Activated naive CD8-positive, alpha-beta T cell treated with anti-CD3 and anti-CD28 coated beads, Interleukin-2, amount 50 U/mL, for 24 hours (primary cell): ENCODE measurements at places on chromosomes 7 and 10.

- DNase-seq = no peak
These were observed 79.1 kb downstream of the RAMP3 start for GRCh38 chr7:45236666-45237065.

DNA sequence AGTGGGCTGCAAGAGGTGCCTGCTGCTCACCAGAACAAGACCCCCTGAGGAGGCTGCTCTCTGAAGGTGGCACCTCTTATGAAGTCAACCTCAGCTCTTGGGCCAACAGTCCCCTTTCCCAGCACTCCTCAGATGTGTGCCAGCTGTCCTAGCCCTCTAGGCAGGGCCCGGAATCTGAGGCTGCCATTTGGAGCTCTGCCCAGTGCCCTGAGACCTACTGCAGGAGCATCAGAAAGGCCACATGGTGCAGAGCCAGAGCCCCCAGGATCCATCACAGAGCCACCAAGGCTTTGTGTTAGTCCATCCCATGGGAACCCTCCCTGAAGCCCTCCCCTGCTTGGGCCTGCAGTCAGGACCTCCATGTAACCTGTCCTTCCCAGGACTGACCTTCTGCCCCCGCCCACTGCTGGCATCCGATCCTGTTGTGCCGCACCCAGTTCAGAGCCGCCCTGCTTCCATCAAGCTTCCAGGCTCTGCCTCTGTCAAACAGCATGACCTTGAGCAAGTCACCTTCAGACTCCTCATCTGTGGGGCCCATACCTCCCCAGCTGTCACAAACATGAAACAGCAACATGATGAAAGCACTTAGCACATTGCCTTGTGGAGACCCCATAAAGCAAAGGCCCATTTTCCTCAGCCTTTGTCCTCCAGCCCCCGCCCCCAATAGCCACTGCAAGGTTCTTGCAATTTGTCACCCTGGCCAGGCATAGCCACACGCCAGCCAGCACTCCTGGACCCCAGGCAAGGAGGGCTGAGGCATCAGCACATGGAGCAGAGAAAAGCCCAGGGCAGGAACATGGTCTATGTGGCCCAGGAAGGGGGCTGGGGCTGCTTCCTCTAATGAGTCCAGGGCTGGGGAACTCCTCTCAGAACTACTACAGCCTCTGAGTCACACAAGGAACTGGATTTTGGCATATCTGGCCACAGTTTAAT is 51.7 kb downstream of the GRID1 start:
- no peak for DNase-seq

DNA sequence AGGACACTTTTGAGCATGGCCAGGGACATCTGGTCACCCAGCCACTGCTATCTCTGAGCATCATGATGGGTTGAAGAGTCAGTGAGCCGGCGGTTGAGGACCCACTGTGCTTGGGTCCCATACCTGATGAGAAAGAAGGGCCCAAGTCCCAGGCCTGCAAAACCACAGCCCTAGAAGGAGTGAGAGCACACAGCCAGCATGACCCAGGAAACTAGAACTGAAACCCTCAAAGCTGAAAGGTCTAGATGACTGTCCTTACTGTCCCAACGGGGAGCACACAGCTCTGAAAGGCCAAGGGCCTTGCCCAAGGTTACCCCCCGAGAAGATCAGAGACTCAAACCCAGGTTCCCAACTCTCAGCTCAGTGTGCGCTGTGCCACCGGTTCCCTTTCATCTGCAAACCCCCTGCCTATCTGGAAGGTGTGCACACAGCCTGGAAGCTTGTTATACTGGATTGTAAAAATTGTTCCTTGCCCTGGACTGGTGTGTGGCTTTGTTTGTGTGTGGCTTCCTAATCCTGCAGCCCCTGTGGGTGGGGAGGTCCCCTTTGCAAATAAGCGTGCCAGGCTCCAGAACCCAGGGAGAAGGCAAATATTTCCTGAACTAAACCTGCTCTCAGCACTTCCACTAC is 22.6 kb upstream of the PSAP start:
- no peak for DNase-seq

GRCh38 chr7:113306302-113306701 is 187.9 kb upstream of the SMIM30 start:
- DNase-seq = no peak

- no peak for DNase-seq
These were observed 67.9 kb downstream of the SGCE start for GRCh38 chr7:94588075-94588474.

GRCh38 chr10:77371848-77372799 is 265.5 kb downstream of the KCNMA1 start:
- no peak for DNase-seq

DNA sequence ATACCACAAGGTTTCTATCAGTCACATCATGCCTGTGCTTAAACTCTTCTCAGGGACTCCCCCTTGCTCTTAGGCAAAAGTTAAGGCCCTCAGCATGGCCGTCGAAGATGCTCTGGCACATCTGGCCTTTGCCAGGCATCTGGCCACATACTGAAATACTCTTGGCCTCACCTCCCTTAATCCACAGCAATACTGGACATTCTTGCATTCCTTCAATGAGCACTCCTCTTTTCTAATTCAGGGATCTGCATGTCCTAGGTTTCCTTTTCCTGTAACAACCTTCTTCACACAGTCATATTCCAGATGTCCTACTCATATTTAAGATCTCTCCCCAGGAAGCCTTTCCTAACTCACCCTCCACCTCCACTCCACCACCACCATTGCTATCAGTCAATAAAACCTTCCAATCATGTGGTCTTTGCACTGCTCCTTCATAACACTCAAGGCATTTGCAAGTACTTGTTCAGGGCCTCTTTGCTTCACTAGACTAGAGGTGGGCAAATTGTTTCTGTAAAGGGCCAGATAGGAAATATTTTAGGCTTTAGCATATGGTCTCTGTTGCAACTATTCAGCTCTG is 216.6 kb downstream of the KCNMA1 start:
- DNase-seq = no peak

DNA sequence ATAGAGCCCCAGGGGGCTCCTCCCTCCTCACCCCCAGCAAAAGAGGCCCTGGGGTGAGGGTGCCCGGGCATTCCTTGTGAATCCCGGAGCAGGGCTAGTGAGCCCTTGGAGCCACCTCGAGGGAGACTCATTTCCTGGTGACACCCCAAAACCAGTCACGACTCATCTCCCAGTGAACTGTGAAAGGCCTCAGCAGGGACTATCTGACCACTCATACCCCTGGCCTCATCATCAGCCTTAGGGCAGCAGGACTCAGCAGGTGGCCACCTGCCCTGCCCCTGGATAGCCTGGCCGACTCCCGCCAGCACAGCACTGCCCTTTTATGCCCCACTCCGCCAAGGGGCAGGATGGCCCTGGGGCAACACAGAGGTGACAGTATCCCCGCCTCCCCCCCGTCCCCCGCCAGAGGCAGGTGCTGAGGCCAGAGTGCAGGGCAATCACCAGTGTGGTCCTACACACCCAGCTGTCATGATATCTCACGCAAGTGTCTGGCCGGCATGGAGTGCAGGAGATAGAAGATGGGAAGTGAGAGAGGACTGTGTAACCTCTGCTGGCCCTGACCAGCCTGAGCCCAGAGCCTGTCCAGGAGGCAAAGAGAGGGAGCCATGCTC is 3.2 kb downstream of the SNCG start:
- no peak for DNase-seq

DNA sequence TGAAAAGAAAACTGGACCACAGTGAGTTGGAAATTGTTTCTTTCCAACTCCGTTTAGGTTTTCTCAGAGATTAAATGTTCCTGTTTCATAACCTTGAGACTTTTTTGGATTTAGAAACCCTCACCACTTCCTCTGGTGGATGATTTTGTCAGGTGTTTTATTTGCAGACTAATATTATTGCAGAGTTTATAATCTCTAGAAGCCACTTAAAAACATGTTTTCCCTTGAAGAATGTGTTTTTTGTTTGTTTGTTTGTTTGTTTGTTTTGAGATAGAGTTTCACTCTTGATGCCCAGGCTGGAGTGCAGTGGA is 520 bp upstream of the MICU1 start:
- DNase-seq = no peak
